ENCODE measurements at places on chromosomes 7 and 10.

DNA sequence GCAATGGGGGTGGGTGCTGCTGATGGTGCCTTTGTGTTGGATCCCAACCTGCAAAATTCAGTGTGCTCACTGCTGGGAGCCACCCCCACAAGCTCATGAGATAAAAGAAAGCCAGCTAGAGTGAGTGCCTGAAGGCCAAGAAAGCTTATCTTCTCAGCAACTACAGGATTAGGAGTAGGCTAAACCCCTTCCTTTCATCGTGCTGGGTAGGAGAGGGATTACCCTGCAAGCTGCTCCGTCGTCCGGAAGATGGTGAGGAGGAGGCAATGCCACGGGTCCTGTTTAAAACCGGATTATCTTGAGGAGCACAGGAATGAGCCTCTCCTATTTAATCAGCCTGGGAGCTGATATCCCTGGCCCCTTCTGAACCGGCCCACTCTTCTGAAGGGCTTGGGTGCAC, 258.0 kb downstream of the GALNT17 start:
- DNase-seq: no peak

DNA sequence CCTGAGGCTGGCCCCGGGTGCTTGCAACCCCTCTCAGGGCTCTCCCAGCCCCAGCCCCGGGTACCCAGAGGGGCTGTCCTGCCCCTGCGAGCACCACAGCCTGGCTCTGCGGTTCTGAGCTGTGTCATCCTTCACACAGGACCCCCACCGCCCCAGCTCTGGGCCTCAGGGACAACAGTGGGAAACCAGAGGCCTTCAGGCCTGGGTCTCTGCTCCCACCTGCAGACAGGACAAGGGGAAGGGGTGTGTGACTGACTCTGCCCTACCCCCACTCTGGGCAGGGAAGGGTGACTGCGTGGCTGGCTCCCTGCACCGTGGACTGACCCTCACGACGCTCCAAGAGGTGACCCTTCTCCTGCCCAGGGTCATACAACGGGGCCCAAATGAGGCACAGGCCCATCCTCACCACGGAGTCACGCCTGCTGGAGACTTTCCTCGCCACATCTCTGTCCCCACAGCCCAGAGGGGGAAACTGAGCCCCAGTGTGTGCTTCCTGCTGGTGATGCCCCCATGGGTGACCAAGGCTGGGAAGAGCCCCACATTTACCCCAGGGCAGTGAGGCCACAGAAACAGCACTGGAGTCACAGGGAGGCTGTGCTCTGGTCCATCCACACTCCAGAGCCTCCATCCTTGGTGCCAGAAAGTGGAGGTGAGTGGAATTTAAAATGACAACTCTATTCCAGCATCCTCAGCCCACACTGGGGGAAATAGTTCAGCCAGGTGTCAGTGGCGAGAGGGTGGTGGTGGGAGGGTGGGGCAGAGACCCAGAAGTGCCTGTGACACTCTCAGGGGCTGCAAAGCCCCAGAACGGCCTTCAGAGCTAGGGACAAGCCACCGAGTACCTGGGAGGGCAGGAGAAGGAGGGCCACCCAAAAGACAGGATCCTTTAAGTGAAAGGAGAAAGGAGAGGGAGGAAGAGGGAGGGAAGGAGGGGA, 13.6 kb downstream of the CAMK2B start:
- no peak for DNase-seq

GRCh38 chr7:100676501-100677306, 3.2 kb downstream of the GNB2 start:
- DNase-seq: no peak

DNA sequence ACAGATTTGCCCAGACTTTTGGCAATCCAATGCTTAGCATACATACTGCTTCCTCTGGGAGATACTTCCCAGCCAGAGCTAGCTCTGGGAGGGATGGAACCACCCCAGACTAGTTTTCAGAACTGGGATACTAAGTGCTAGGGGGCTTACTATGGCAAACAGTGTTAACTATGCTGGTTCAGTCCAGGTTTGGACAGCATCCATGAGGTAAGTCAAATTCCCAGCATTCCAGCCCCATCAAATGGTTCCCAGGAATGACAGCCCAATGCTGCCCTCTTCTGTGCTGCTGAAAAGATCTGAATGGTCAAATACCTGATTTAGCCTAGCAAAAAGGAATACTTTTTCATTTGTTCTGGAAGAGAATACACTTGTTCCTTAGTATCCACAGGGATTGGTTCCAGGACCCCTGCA, 141.7 kb upstream of the CCDC6 start:
- no peak for DNase-seq

DNA sequence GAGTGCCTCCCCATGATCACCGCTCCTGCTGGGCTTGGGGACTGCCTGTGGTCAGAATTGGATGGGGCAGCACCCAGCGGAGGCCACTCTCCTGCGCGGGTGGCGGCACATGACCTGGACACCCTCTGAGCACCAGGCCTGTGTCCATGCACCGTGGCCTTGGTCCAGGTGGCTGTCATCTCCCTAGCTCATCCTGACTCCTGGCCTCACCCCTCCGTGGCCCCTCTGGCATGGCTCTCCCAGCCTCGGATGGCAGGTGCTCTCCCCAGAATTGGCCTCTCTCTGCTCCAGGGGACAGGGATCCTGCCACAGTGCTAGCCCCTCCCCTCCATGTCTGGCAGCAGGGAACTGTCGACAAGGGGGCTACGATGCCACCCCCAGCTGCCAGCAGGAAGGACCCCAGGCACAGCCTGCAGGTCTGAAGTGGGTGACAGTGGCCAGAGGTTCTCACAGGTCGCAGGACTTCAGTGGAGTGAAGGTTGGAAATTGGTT, 37.2 kb upstream of the BTBD16 start:
- no peak for DNase-seq

Data from activated naive CD4-positive, alpha-beta T cell treated with anti-CD3 and anti-CD28 coated beads, Interleukin-2, amount 10 ng/mL, durations not matched to agents 7 days and 5 days (primary cell).